ENCODE measurements at places on chromosomes 5 and 9.

GRCh38 chr5:60223342-60223741 is 329.8 kb upstream of the PDE4D start:
- no peak overlapping the region for H3K27ac ChIP-seq
- H3K27me3 ChIP-seq: no peaks in the 10 kb centered on the region
- DNase-seq: no peak
- H3K4me1 ChIP-seq: no peaks in the 10 kb centered on the region
- no peak overlapping the region for H3K4me3 ChIP-seq
- H3K36me3 ChIP-seq: no peaks in the 10 kb centered on the region

GRCh38 chr5:99187611-99188010 is 258.8 kb upstream of the CHD1 start:
- DNase-seq: no peak
- H3K4me1 ChIP-seq: no peaks in the 10 kb centered on the region
- no peak overlapping the region for H3K4me3 ChIP-seq
- peaks cover 19% of the 10 kb centered on the region for H3K27me3 ChIP-seq
- H3K27ac ChIP-seq: no peak overlapping the region

- no peak overlapping the region for H3K4me3 ChIP-seq
- no peak overlapping the region for H3K27ac ChIP-seq
- no peaks in the 10 kb centered on the region for H3K36me3 ChIP-seq
- no peaks in the 10 kb centered on the region for H3K4me1 ChIP-seq
- peaks cover 29% of the 10 kb centered on the region for H3K27me3 ChIP-seq
Measured at GRCh38 chr9:69571032-69571431, 101.1 kb downstream of the APBA1 start.

- peaks cover 7% of the 10 kb centered on the region for H3K4me1 ChIP-seq
- DNase-seq: no peak
- H3K36me3 ChIP-seq: no peaks in the 10 kb centered on the region
- no peak overlapping the region for H3K27ac ChIP-seq
- no peak overlapping the region for H3K4me3 ChIP-seq
Measured at GRCh38 chr9:105413525-105413924, 34.3 kb upstream of the FSD1L start.

DNA sequence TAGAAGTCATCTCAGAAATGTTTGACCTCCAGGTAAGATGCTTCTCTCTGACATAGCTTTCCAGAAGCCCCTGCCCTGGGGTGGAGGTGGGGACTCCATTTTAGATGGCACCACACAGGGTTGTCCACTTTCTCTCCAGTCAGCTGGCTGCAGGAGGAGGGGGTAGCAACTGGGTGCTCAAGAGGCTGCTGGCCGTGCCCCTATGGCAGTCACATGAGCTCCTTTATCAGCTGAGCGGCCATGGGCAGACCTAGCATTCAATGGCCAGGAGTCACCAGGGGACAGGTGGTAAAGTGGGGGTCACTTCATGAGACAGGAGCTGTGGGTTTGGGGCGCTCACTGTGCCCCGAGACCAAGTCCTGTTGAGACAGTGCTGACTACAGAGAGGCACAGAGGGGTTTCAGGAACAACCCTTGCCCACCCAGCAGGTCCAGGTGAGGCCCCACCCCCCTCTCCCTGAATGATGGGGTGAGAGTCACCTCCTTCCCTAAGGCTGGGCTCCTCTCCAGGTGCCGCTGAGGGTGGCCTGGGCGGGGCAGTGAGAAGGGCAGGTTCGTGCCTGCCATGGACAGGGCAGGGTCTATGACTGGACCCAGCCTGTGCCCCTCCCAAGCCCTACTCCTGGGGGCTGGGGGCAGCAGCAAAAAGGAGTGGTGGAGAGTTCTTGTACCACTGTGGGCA is 642 bp downstream of the CSF2 start:
- no peak for DNase-seq
- no peak overlapping the region for H3K4me3 ChIP-seq
- H3K4me1 ChIP-seq: peaks cover 34% of the 10 kb centered on the region

DNA sequence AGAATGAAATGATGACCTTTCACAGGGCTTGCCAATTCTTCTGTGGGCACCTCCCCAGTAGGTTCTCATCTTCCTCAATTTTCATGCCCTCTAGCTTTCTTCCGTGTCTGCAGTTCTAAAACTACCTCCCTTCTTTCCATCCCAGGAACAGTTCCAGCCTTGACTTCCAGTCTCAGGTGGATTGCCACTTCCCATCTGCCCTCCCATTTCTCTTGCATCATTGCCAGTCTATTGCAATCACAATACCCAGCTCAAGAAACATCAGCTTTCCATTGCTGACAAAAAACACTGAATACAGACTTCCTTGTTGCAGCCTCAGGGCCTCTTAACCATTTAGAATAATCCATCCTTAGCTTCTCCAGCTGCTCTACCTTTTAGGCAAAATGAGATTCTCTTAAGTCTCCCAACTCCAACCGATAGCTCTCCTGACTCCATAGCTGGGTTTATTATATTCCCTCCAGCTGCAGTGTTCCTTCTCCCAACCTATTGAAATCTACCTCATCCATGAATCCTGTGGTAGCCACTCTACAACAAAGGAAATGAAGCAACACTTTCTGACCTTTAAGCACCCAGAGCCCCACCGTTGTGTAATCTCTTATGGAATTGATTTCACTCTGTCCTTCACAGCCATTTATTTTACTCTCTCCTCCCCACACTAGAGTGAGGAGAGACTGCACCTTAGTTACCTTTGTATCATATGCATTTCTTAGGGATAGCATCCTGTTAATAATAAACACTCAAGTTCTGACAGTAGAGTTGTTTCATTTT is 75.6 kb upstream of the PCA3 start:
- no peak overlapping the region for H3K27ac ChIP-seq
- peaks cover 7% of the 10 kb centered on the region for H3K4me1 ChIP-seq
- no peaks in the 10 kb centered on the region for H3K36me3 ChIP-seq
- DNase-seq: no peak
- H3K4me3 ChIP-seq: no peak overlapping the region

DNA sequence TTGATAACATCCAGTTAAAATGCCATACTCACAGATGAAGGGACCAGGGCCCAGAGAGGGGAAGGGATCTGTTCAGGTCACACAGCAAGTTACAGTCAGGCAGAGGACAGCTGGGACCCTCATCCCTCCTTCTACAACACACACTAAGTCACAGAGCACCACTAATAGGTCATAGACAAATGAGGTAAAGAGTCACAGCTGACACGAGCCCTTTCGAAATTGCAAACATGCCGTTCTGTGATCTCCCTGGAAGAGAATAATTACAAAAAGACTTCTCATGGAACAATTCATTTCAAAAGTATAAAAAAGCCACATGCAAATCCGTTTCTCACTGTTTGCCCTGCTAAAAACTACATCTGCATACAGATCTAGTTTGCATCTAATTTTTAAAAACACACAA is 15.5 kb downstream of the IGFBPL1 start:
- peaks cover 73% of the 10 kb centered on the region for H3K27me3 ChIP-seq
- H3K27ac ChIP-seq: peak overlapping the region; percentile 41
- DNase-seq: no peak
- H3K4me1 ChIP-seq: peaks cover 4% of the 10 kb centered on the region

DNA sequence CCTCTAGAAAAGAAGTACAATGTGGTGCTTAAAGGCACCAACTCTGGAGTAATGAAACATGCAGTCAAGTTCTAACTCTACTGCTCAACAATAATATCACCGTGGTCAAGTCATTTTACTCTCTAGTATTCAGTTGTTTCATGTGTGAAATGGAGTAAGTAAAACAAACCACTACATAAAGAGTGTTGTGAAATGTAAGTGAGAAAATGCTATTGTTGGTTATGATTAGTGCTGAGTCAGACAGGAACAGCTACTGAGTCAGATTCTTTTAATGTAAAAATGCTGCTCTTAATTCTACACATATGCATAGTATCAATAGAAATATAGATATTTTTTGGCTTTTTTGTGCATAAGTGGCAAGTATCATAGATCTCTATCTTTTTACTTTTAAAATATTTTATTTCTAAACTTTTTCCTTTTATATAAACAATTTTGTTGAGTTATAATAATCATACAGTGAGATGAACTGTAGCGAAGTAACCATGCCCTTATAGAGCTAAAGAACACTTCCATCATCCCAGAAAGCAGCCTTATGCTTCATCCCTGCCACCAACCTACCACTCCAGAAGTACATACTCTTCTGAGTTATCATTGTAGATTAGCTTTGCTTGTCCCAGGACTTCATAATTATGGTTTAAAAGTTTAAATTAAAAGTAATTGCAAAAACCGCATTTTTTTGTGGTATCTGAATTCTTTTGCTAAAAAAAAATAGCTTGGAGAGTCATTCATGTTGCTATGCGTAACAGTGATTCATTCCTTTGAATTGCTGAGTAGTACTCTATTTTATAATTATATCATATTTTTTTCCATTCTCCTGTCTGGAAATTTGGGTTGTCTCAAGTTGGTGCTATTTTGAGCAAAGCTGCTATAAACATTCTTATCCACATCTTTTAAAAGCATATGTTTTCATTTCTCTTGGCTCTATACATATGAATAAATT is 548.2 kb upstream of the CLINT1 start:
- no peaks in the 10 kb centered on the region for H3K27me3 ChIP-seq
- no peaks in the 10 kb centered on the region for H3K4me1 ChIP-seq
- H3K36me3 ChIP-seq: no peaks in the 10 kb centered on the region
- DNase-seq: no peak
